Central memory CD4-positive, alpha-beta T cell (primary cell): ENCODE measurements at places on chromosomes 5 and 9.

- DNase-seq, result no peak
Observed at GRCh38 chr5:119367502-119368237, 11.9 kb downstream of the TNFAIP8 start.

DNA sequence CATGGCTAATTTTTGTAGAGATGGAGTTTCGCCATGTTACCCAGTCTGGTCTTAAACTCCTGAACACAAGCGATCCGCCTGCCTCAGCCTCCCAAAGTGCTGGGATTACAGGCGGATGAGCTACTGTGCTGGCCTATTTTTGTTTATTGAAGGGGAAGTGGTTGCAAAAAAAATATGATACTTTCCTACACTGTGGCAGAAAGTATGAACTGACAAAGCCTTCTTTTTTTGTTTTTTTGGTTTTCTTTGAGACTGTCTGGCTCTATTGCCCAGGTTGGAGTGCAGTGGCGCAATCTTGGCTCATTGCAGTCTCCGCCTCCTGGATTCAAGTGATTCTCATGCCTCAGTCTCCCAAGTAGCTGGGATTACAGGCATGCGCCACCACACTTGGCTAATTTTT lies 50.9 kb downstream of the OSTF1 start:
- DNase-seq, result no peak

DNA sequence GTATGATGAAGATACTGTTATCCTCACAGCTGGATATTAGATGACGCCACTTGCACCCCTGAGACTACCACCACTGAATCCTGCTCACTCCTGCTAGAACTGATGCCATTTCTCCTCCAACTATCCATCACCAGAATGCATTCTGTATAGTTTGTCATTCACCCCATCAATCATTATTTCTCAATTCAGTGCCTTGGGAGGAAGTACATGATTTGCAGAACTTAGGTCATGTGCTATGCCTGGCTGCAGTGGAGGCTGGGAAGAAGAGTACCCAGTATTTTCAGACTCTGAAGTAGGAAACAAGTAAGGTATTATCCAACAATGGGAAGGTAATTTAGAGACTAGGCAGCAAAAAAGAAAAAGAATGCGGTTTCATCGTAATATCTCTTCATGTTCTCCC lies 26.2 kb upstream of the HSD17B4 start:
- DNase-seq, result no peak

- DNase-seq, result no peak
Observed at GRCh38 chr9:89634995-89635742, 30.4 kb downstream of the GADD45G start.

- DNase-seq, result no peak
Observed at GRCh38 chr5:178826216-178826615, 33.5 kb upstream of the ZNF354B start.

DNA sequence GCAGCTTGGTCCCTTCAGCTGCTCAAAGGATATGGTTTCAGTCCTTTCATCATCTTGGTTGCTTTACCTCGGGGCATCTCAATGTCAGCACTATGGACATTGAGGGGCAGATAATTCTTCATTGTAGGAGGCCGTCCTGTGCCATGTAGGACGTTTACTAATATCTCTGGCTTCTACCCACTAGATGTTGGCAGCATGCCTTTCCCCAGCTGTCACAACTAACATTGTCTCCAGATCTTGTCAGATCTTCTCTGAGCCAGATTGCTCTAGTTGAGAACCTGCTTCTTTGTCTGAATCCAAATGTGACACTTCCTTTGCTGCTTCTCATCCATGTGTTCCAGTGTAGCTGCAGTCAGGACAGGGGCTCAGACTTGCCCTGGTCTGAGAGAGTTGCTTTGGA lies 10.3 kb downstream of the PTPA start:
- DNase-seq, result no peak

- no peak for DNase-seq
Observed at GRCh38 chr9:97759581-97760288, 62.6 kb upstream of the XPA start.

DNA sequence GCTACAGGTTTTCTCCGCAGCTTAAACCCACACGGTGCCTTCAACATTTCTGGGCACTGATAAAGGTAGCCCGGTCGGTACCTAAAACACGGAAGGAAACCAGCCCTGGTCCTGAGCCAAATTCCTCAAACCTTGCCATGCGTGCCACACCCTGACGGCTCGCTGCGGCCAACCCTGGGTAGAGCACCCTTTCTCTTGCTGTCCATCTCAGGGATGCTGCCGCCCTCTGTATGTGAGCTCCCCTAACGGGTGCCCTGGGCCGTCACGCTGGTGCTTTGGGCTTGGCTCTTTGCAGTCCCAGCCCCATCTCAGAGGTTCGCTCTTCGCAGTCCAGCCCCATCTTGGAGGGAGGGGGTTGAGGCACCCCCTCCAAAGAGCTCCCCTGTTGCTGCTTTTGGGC lies 43.9 kb downstream of the PNPLA7 start:
- no peak for DNase-seq

GRCh38 chr5:86986837-86987236 lies 280.8 kb upstream of the RASA1 start:
- no peak for DNase-seq

GRCh38 chr5:132095077-132095410 lies 21.5 kb downstream of the CSF2 start:
- DNase-seq, result no peak

DNA sequence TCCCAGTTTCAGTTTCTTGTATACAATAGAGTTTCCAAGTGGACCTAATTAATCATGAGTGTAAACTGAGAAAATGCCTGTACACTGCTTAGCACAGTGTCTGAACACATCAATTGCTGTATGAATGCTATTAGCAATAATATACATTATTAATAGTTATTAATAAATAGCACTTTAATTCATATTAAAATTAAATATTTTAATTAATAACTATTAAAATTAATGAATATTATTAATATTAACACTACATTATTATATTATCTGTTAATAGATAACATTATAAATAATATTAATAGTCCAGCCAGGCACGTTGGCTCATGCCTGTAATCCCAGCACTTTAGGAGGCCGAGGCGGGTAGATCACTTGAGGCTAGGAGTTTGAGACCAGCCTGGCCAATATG lies 244.9 kb upstream of the ANKRD55 start:
- DNase-seq, result no peak

DNA sequence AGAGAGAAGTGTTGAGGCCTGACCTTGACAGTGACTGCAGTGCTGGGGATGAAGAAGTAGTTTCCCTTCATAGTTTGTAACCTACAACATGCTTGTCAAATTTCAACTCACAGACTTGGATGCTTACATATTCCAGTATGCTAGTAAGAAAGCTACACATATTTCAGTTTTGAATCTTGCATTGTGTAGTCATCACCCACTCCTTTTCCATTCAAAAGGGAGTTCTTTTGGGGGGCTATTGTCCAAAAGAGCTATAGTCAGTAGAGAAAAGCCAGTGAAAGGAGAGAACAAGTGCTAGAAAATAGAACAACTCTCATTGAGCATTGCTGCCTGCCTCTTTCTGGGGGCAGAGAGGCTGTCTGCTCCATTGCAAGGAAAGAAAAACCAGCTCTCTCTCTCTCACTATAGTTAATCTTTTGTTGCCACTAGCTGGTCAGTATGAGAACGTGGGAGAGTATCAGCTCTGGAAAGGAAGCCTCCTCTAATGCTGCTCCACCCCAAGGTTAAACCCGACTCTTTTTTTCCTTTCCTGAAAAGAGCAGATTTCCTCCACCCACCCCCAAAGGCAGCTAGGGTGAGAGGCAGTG lies 7.3 kb downstream of the ASTN2 start:
- DNase-seq, result no peak

DNA sequence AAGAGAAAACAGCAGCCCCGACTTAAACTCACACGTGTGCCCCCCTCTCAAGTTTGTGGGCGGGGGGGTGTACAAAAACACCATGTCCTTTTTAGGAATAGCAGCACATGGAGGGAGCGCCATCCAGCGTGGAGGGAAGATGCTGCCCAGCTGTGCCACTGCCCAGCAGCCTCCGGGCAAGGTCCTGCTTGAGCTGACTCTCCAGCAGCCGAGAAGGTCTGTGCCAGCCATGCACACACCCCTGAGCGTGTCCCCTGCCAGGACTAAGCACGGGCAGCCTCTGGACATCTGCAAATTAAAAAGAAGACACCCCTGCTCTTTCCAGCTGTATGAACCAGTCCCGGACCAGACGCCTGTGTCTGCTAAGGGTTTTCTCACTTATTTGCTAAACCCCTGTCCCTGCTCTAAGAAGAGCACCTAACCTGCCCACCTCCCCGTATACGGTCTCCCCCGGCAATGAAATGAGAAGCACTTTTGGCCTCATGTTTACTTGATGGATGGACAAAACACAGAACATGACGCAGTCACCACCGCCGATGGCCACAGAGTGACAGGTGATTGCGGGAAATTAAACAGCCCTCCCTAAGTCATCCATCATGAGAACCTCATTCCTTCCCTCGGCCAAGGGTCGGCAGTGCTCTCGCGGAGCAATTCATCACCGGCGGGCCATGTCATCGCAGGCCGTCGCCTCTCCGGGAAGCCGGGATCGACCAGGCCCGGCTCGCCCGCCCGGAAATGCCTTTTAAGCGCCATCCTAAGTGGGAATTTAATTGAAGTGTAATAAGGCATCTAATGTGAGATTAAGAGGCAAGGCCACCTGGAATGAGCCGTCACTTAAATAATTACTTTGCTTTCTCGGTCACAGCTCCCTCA lies 96.9 kb downstream of the OLFM1 start:
- no peak for DNase-seq

- DNase-seq, result no peak
Observed at GRCh38 chr5:120599576-120599975, 135.5 kb downstream of the PRR16 start.

DNA sequence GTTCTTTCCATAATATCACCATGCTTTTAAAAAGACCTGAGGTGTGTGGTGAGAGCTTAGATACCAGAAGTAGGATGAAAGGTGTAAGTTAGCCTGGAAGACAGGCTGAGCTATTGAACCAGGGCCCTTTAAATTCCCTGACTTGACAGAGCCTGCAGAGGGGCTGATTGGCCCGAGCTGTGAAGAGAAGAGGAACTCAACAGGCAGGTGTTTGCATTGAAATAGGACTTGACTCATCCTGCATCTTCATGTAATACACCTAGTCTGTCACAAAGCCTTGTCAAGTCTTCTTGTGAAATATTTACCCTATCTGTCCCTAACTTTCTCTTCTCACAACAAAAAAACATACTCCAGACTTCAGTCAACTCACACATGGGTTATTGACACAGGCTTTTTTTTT lies 16.6 kb upstream of the ANP32B start:
- no peak for DNase-seq

DNA sequence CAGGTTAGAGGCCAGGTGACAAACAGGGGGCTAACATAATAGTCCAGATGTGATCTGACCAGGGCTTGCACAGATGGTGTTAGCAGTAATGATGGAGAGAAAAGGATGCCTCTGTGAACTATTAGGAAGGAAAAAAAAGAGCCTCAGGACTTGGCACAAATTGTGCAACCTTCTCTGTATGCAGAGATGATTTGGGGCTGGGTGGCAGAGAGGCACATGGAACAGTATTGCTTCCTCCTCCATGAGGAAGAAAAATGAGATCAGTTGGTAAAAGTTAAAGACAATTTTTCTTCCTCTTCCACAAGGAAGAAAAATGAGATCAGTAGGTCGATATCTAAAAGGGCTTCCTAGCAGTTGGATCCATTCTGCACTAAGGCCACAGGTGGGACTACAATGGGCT lies 13.9 kb upstream of the ANXA6 start:
- no peak for DNase-seq

DNA sequence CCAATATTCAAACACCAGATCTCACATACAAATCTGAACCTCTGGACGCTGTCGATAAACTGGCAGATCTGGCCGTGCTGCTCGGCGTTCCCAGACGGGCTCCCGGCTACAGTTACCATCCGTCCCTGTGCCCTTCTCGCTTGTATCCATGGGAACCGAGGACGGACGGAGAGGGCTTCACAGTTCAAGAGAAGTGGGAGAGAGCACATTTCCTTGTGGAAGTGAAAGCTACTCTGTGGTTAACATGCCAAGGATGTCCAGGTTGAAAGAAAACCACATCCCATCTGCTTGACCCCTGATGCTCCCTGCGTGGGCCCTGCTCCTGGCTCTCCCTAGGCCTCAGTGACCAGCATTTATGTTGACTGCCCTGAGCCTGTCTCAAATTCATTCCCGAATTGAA lies 6.3 kb upstream of the DBN1 start:
- DNase-seq, result no peak

- no peak for DNase-seq
Observed at GRCh38 chr5:80919678-80920196, 40.4 kb upstream of the RASGRF2 start.

GRCh38 chr9:37407468-37407867 lies 15.0 kb upstream of the GRHPR start:
- no peak for DNase-seq

GRCh38 chr5:96408210-96408777 lies 24.8 kb downstream of the PCSK1 start:
- DNase-seq, result no peak
